ENCODE measurements at places on chromosomes 4 and X.

DNA sequence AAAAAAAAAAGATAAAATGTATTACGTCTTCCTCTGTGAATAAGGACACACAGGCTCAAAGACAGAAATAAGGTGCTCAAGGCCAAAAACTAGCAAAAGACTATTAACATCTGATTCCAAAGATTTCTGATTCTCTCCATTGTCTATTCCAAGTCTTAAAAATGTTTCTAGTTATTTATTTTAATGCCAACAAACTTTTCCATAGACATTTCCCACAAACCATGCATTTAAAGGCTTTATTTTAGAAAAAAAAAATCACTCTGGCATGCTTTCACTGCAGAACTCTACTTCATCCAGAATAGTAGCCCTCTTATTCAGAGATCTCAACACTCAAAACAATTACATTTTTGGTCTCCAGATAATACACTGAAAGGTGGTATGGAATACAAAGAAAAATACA, 545.0 kb upstream of the TENM3 start:
- no peak for DNase-seq

- no peak for DNase-seq
These were observed 175.1 kb upstream of the GRID2 start for GRCh38 chr4:92128676-92129075.

GRCh38 chr4:1608821-1609500, 75.2 kb downstream of the FAM53A start:
- DNase-seq: no peak

DNA sequence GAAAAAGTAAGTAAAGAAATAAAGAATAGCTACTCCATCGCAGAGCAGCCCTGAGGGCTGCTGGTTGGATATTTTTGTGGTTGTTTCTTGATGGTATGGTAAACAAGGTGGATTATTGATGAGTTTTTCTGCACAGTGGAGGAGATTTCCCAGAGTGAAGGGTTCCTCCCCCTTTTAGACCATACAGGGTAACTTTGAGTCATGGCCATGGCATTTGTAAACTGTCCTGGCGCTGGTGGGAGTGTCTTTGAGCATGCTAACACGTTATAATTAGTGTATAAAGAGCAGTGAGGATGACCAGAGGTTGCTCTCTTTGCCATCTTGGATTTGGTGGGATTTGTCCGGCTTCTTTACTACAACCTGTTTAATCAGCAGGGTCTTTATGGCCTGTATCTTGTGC, 128.2 kb downstream of the ASMT start:
- DNase-seq: no peak

DNA sequence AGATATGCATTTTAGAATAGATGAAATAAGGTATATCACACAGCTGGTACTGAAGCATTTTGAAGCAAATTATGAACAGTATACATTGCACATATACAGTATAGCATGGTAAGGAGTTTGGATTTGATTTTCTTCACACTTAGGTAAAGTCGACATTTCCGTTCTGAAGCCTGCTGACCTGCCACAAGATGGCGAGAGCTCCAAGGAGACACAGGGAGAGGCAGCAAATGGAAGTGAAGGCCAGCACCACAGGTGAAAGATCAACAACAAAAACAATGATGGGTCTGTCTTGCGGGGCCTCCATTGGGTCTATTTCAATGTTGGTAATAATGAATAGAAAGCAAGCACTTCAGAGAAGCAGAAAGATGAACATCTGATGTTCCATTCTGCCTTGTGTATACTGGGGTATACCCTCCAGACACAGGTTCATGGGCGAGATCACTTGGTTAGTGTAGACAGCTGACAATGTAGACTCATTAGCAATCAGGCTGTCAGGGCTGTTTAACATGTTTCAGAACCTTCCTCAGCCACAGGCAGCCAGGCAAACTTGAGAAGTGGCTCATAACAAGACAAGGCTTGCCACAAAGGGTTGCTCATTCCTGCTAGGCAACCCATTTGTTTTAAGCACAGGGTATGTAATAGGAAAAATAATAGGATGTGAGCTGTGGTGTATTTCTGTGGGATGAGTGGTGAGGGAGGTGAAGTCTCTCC, 21.4 kb upstream of the NOX1 start:
- peak; percentile 45 for DNase-seq

- no peak for DNase-seq
These were observed 24.4 kb upstream of the JAKMIP1 start for GRCh38 chr4:6224735-6225134.

- no peak for DNase-seq
These were observed 45.2 kb upstream of the DACH2 start for GRCh38 chrX:86103061-86103460.

DNA sequence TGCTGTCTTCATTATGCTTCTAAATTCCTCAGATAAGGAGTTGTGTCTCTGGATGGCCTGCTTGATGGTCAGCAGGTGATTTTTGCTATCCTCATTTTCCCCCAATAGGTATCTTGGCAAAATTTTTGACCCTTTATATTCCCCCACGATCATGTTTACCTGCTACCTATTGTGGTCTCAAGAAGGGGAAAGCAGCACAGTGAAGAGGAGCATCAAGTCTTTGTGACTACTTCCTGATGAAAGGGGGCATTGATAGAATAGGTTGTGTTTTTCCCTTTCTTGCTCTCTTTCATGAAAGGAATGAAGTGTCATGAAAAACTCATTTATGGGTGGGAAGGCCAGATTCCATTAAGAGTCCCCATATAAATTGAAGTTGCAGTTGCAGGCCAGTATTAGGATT, 153.8 kb downstream of the KLF8 start:
- no peak for DNase-seq

DNA sequence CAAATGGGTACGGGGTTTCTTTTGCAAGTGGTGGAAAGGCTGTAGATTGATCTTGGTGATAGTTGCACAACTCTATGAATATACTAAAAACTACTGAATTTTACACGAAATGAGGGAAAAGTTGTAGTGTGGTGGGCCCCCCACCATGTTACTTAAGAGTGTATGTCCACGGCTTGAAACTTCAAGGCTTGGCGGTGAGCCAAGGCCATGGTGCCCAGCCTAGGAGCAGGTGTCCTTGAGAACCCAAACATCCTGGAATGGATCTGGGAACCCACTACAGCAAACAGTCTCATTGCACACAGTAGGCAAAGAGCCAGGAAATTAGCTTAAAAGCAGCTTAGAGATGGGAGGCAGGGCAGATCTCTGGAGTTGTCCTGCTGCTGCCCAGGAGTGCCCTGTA, 62.9 kb downstream of the BRCC3 start:
- DNase-seq: no peak

DNA sequence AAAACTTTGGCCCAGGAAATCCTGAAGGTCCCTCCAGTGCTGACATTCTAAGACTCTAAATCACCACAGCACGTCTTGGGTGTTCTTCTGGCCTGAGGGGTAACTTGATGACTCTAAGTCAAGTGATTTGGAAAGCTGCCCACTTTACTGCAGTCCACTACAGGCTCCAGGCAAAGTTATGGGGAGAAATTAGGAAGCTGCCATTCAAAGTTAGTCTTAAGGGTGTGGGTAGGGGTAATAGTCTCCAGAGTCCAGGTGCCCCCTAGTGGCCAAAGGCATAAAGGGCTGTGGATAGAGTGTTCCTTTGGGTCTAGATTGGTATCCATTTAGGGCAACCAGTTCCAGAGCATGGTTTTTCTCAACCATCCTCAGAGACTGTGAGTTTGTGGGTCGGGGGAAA, 38.7 kb upstream of the SLC16A2 start:
- DNase-seq: peak; percentile 23

DNA sequence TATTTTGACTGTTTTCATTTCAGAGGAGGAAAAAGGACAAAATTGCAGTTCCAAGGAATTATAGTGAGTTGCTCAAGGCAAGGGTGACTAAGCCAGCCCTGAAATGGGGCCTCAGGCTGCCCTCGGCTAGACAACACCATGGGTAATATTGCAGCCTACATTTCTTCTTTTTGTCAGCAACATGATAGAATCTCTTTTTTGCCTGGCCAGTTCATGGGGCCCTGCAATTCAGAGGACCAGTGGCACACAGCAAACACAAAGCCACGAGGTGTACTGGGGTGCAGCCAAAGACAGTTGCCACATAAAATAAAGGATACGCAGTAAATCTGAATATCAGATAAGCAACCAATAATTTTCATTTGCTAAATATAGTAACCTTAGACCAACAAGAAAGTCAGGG, 41.8 kb downstream of the RBM47 start:
- no peak for DNase-seq

- DNase-seq: no peak
These were observed 23.9 kb downstream of the DCUN1D4 start for GRCh38 chr4:51866835-51867234.

- no peak for DNase-seq
These were observed 104.6 kb downstream of the FBXW7 start for GRCh38 chr4:152431291-152431690.

DNA sequence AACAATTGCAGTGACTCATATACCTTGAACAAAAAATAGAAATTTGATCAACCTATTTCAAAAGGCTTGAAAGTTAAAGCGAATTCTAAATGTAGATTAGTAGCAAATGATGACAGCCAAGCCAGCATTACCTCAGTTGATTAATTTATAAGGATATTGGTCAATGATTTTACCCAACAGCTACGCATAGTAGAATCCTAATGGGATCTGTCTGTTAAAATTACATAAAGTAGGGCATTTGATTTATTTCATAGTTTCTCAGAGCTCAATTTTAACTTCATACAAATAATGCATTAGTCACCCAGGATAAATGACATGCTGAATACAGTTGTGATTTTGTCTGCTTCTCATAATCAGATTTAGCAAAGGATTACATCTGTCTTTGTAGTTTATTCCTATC, 12.0 kb downstream of the AFF2 start:
- DNase-seq: no peak

- no peak for DNase-seq
These were observed 387.3 kb upstream of the ADGRL3 start for GRCh38 chr4:60812811-60813210.

DNA sequence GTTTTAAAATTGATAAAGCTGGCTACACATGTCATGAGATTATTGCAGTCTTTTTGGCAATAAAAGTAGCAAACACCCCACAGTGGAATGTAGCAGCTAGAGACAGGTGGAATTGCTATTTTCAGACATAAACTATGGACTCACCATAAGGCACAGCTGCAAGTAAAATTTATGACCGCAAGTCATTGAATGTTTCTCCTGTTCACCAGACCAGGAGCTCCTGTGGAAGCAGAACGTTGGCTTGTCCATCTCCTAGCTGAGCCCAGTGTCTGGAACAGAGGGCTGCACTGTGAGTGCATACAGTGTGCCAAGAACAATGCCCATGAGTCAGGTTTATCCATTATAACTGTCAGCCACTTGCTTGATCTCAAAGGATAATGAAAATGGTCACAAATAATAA, 538.2 kb downstream of the INPP4B start:
- DNase-seq: no peak

DNA sequence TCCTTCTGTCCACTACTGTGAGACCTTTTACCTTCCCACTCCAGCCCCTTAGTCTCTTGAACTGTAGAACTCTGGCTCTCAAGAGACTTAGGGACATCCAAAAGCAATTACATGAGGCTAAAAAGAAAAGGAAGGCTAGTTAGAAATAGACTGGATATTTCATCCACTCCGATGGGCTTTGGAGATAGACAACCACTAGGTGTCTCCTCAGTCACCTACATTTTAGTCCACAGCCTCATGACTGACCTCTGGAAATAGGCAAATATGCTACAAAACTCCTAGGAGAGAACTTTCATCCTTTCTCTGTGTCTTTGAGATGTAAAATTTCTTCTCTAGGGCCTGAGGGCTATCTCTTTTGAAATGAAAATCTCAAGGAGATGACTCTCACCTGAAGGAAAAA, 45.1 kb upstream of the LAMP2 start:
- DNase-seq: no peak

DNA sequence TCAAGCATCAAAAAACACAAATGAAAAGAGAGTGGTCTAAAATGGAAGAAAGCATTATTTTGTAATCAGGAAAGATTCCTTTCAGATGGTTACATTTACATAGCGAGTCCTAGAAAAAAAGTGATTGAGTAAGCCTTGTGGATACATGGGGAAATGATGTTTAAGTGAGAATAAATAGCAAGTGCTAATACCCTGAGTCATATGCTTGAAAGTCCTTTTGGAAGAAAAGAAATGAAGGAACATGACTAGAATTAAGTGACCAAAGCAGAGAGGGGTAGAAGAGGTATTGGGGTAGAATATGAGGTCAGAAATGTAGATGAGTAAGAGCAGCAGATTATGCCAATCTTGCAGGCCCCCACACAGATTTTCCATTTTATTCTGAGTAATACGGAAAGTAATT, 814.8 kb upstream of the GRID2 start:
- no peak for DNase-seq

- DNase-seq: no peak
These were observed 27.3 kb downstream of the MND1 start for GRCh38 chr4:153371701-153372234.

GRCh38 chrX:37060999-37061398, 52.8 kb downstream of the FAM47C start:
- peak; percentile 0 for DNase-seq

Measured in NCI-H1105 treated with DMSO at 0.1 percent for 48 hours (cell line).